Dermis microvascular lymphatic vessel endothelial cell (primary cell): ENCODE measurements at places on chromosomes 4 and X.

DNA sequence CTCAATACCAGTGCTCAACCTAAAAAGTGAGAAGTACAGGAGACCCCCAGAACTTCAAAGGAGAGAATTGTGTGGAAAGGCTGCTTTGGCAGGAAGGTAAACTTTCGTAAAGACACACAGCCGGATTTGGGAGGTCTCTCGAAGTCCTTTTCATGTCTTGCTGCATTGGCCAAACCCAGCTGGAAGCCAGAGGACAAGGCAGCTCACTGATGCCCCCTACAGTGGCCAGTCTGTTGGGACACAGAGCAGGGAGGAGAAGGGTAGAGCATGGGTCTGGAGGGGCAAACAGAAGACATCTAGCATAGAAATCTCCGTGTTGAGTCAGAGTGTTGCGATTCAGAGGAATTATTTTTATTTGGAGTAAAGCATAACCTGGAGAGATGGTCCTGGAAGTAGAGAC, 198.9 kb downstream of the ANK2 start:
- no peak for DNase-seq

- DNase-seq, result no peak
These were observed 1523.8 kb downstream of the PCDH7 start for GRCh38 chr4:32243926-32244325.

DNA sequence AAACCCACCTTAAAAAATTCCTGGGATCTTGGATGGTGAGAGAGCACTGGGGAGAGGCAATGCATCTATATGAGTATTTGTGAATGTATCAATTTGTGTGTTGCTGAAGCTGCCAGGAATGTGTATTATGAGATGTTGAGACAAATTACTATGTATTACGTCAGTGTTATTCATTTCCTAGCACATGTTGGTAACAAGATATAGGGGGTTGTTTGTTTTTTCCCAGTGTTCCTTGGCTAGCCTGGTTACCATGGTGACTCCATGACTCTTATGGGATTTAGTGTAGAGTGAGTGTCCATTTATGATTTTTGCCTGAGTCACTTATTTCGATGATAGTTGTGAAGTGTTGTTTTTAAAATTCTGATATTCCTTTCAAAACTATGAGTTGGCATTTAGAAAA, 65.6 kb downstream of the RAB40A start:
- peak; percentile 41 for DNase-seq

- DNase-seq, result peak; percentile 69
These were observed 58.8 kb downstream of the PPP3CA start for GRCh38 chr4:101288365-101289145.

- DNase-seq, result no peak
These were observed 525.4 kb downstream of the CENPC start for GRCh38 chr4:67019686-67020437.

- no peak for DNase-seq
These were observed 22.1 kb downstream of the LIMCH1 start for GRCh38 chr4:41559940-41560516.

DNA sequence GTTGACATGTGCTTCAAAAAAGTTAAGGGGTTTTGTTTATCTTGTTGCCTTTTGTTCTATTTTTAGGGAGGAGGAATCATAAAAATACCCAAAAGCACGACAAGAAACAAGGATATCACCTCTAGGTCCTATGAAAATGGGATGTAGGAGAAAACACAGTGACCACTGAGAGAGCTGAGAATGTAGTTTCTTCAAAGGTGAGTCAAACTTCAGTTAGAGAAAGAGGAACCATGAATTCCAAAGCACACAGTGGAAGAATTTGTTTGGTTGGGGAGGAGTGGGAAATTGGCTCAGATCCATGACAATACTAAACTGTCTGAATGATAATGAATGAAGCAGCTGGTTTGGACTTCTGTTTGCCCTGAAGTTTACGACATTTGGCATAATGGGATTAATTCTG, 19.1 kb upstream of the FRYL start:
- peak; percentile 9 for DNase-seq

DNA sequence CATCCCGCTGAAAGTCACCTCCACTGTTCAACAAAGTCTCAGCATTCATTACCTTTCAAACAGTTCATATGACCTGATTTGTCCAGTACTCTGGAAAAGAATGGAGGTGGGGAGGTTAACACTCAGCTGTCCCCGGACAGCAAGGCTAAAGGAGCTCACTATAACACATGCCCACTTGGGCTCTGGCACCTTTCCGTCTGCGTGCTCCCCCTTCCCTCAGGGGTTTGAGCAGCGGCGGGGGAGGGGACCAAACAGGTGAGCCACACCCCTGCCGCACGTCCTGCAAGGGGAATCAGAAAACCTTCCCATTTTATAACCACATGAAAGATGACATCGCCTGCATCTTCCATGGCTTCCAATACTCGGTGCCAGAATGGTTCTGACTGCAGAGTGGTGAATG, 39.9 kb upstream of the NFXL1 start:
- DNase-seq, result no peak

DNA sequence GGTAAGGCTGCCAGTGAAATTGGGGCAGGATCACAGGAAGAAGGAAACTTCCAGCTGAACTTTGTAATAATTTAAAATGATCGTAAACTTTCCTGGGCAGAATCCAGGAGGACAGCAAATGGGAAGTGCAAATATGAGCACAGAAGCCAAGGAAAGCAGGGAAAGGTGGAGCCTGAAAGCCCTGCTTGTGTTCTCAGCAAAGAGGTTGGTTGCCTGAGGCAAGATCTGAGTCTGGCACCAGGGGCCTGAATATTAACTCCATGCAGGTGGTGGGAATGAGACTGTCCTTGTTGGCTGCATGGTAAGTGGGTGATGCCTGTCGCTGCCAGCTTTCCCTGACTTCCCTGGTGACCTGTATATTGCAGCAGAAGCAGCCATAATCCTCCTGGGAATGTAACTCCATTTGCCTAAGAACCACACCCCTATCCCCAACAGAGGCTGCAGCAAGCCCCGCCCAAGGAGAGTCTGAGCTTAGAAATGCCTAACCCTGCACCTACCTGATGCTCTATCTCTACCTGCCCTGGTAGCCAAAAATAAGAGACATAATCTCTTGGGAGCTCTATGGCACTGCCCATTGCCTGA, 132.0 kb upstream of the HDX start:
- no peak for DNase-seq

GRCh38 chr4:185859111-185859510, 47.1 kb upstream of the SORBS2 start:
- peak; percentile 53 for DNase-seq

DNA sequence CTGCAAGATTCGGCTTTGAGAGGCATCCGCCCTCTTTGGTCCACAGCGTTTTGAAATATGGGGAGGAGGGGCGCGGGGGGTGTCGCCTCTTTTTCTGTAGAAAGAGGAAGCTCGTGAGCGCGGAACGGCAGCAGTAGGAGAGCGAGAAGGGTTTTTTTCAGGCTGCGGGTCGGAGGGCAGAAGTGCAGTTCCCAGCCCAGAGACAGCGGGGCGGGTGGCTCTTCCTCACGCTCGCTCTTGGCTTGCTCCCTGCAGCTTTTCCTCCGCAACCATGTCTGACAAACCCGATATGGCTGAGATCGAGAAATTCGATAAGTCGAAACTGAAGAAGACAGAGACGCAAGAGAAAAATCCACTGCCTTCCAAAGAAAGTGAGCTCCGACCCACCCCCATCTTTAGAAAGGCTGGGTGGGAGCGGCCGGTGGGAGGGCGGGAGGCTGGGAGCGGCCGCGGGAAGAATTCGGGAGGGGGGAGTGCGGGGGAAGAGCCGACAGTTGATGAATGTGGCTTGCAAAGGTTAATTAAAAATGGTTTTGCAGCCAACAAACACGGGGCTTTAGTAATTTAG, 1.2 kb downstream of the TMSB4X start:
- DNase-seq, result no peak

DNA sequence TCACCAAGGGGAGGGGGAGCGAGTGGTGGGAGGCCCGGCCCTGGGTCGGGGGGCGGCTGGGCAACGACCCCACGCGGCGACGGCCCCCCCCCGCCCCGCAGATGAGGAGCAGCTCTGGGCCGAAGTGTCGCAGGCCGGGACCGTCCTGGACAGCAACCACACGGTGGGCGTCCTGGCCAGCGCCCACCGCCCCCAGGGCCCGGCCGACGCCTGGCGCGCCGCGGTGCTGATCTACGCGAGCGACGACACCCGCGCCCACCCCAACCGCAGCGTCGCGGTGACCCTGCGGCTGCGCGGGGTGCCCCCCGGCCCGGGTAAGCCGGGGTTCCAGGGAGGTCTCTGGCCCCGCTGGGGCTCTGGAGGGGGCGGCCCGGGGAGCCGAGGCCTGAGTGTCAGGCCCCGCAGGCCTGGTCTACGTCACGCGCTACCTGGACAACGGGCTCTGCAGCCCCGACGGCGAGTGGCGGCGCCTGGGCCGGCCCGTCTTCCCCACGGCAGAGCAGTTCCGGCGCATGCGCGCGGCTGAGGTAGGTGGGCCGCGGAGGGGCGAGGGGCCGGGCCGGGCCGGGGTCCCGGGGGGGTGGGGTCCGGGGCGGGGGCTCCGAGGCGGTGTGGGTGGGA, 8.7 kb upstream of the FGFRL1 start:
- DNase-seq, result no peak

DNA sequence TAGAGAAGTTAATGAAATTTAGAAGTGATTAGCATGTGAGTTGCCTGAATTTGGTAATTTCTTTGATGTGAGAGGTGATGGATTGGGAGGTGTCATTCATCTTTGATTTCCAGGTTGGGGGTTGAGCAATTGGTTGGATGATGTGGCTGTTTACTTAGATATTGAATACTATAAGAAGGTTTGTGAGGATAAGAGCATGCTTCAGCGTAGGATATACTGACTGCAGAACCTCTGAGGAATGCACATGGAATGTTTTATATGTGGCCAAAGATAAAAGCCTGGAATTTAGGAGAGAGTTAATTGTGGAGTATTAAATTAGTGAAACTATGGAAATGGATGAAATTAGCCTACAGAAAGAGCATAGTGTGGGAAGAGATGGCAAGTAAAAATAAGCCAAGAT, 165.4 kb upstream of the MAD2L1 start:
- no peak for DNase-seq

- DNase-seq, result no peak
These were observed 32.9 kb downstream of the RNF212 start for GRCh38 chr4:1080432-1080831.

- DNase-seq, result no peak
These were observed 158.3 kb downstream of the SPCS3 start for GRCh38 chr4:176478076-176478475.

DNA sequence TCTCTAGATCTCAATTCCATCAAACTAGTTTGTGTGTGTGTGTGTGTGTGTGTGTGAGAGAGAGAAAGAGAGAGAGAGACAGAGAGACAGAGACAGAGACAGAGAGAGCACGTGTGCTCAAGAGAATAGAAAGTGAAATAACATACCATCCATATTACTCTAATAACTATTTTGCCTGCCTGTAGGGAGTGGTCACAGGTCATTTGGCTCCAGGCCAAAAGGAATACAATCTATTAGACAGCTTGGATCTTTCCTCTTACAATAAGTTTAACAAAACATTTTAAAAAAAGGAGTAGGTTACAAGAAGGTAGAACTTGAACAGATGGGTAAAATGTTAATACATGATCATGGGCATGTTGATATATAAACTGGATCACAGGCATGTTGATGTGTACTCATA, 76.2 kb downstream of the COL4A6 start:
- peak; percentile 8 for DNase-seq

GRCh38 chrX:46140272-46140671, 404.9 kb downstream of the ZNF674 start:
- no peak for DNase-seq

DNA sequence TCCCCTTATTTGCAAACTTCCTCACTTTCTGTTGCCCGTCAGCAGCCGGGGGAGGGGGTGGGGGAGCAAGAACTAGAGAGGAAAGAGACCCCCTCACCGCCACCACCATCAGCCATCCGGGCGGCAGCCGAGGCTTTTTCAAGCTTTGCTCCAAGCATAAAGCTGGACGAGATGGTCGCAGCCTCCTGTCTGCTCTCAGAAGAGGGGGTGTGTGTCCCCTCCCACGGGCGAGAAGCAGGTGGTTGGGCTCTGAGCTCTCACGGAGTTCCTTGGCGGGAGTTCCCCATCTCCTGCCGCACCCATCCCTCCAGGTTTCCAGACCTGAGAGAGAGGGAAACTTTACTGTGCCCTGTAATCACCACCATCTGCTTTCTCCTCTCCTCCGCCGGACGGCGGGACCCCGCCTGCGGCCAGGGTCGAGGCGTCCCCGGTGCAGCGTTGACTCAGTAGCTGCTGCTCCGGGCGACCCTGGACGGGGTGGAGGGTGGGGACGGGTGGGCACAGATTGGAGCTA, 4.7 kb upstream of the ARX start:
- DNase-seq, result no peak

DNA sequence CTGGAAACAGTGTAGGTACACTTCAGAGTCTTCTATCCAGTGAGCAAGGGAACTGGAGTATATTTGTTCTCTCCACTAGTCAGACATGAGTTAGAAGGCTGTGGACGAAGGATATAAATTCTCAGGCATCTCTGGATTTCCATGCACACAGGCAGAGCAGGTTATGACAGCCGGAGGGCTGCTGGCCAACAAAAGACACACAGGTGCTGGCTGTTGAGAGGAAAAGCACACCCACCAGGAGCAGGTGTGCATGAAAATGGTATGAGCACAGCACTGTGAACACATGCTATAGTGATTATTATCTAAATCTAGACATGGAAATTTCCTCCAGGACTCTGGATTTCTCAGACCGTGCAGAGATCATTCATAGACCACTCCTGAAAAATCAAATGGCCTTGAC, 444.7 kb upstream of the RPS6KA3 start:
- no peak for DNase-seq

DNA sequence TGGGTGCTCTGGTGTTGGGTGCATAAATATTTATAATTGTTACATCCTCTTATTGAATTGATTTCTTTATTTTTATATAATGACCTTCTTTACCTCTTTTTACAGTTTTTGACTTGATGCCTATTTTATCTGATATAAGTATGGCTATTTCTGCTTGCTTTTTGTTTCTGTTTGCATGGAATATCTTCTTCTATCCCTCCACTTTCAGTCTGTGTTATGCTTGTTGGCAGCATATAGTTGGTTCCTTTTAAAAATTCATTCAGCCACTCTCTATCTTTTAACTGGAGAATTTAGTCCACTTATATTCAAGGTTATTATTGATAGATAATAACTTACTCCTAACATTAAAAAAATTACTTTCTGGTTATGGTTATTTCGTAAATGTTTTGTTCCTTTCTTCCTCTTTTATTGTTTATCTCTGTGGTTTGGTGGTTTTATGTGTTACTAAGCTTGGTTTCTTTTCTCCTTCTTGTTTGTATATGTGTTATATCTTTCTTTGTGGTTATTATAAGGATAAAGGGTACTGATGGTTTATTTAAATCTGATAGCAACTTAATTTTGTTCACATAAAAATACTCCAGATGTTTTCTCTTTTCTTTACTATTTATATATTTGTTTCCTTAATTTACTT, 69.5 kb downstream of the IL15 start:
- no peak for DNase-seq

GRCh38 chr4:159229164-159229563, 126.3 kb downstream of the RAPGEF2 start:
- DNase-seq, result peak; percentile 28

DNA sequence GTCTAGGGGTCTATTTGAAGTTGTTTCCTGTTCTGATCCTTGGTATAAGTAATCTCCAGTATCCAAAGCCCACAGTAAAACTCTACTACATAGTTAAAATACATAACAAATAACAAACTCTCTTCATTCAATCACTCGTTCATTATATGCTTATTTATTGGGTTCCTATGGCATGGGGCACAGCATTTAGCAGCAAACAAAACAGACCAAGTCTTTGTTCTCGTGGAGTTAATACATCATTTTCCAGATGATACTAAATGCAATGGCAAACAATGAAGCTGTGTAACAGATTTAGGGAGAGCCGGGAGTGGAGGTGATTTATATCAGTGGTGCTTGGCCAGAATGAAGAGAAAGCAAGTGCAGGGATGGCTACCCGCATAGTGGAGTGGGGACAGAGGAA, 36.6 kb upstream of the SPARCL1 start:
- DNase-seq, result no peak

GRCh38 chr4:81378386-81378785, 93.3 kb downstream of the RASGEF1B start:
- DNase-seq, result no peak
